Thymus (tissue), 14 donors: ENCODE measurements at places on chromosomes 7 and 10. TPM values are rescaled to one million over a fixed set of nuclear protein-coding genes. Genes with fewer than 3 reads are reported as not detected.
A peak's percentile ranks its signal among the peaks of the same experiment; 100 is the strongest.

GRCh38 chr10:5040010-5040673 lies 36.5 kb upstream of the AKR1C2 start:
- no peak for DNase-seq

GRCh38 chr10:22900841-22901601 lies 26.8 kb upstream of the ARMC3 start:
- DNase-seq: no peak

GRCh38 chr7:2929321-2930201 lies 85.5 kb upstream of the GNA12 start:
- no peak for DNase-seq

- DNase-seq: no peak
Observed at GRCh38 chr7:101237206-101238067, at the start of gene CLDN15. Gene CLDN15 (minus strand): TSS chr7:101237802. CDS start chr7:101237581, 221 bp downstream.

- DNase-seq: no peak
Observed at GRCh38 chr7:133582766-133583523, 330.1 kb downstream of the EXOC4 start.

DNA sequence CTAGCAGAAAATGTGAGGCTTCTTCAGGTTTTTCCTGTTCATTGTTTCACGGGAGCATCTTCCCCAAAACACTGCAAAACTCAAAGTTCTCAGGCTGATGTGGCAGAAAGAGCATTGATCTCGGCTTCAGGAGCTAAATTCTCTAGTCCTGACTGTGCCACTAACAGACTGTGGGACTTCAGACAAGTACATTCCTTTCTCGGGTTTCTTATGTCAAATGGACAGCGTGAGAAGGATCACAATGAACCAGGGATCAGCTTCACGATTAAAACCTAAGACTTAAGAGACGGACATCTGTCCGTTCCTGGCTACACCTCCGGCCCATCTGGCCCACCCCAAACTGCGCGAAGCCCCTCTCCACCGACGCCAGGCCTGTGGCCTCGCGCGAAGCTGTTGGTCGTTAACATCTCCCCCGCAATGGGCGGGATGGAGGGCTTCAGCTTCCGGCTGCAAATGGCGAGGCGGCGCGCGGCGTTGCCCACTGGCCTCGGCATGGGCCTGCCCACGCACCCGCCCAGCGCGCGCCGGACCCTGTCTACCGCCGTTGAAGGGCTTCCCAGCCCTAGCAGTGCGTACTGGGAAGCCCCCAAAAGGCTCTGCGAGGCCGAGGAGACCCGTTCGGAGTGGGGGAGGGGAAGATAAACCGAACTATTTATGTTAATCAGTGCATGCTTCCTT lies 549 bp upstream of the DDX50 start:
- no peak for DNase-seq

DNA sequence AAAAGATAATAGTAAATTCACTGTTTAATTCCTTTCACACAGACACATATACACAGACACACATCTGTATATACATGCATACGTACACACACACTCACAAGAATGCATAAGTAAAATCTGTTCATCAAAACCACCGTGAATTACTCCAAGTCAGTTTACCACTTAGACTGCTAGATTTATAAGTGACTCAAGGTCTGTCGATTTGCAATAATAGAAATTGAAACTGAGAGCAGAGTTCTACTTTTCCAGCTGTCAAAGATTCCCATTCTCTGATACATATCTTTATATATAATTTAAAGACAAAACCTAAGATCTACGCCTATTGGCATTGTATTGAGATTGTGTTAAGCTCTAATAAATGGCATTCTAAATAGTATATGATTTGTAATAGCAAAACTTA lies 9.9 kb upstream of the HGF start:
- no peak for DNase-seq

DNA sequence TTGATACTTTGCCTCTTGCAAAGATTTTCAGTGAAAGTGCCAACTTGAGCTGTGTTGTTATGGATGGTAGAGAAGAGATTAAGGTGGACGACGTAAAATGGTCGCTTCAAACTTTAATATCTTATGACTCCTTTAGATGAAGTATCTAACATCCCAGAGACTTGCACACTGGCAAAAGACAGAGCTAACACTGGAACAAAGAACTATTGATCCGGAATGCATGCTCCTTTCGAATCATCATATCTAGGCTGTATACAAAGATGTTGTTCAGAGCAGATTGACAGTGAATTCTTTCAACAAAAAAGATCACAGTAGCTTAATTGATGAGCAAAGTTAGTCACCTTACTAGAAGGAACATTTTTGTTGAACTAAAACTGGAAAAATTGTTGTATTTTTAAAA lies 592.7 kb downstream of the NXPH1 start:
- DNase-seq: no peak

DNA sequence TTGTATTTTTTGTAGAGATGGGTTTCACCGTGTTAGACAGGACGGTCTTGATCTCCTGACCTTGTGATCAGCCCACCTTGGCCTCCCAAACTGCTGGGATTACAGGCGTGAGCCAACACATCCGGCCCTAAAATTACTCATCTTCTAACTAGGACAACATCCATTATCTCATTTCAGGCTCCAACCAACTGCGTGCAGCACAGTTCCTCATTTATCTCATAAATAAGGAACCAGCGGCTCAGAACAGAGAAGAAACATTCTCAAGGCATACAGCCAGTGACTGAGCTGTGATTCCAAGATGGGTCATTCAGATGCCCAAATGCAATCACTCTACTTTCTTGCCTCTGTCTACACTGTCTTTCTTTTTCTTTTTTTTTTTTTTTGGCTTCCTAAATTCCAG lies 356.1 kb downstream of the ELMO1 start:
- DNase-seq: no peak

DNA sequence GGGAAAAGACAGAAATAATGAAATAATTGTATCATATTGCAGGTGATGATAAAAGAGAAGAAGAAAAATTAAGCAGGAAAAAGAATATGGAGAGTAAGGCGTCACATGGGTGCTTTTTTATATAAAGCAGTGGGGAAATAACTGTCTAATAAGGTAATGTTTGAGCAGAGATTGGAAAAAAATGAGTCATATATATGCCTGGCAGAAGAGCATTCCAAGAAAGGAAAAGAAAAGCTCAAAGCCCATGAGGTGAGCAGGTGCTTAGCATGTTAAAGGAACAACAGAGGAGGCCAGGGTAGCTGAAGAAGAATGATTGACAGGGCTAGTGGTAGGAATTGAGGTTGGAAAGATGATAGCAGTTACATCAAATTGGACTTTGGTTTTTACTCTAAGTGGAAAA lies 739.5 kb downstream of the SORCS1 start:
- DNase-seq: no peak

GRCh38 chr7:108104324-108104723 lies 25.8 kb downstream of the LAMB4 start:
- DNase-seq: no peak

DNA sequence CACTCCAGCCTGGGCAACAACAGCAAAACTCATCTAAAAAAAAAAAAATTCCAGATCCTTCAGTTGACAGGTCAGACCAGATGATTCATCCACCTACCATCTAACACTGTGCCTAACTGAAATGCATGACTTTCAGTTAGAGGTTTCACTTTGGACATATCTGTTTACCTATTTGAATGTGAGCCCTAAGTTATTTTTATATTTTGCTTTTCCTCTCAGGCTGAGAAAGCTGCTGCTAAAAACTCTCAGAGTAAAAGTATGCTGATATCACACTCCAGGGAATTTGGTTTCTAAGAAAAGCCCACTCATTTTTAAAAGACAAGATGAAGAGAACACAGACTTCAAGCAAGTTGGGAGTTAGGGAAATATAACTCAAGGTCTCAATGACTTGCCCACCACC lies 126.0 kb downstream of the SGMS1 start:
- DNase-seq: no peak

DNA sequence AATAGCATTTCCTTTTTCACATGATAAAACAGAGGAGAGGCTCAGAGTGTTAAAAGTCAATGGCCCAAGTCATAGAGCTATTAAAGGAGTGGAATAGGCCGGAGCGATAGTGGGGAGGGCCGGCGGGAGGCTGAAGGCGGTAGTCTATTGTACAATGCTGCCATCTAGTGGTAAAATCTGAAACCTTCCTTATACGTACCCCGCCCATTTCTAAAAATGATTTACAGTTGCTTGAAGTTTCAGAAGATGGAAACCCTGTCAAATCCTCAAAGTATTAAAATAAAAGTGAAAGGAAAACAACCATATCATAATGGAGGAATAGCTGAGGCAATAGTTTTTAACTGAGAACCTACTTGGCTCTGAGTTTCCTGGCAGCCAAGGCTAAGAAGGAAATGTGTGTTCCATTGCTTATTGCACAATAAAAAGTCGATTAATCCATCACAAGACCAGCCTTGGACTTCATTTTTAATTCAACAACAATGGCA lies 209.1 kb downstream of the CCSER2 start:
- DNase-seq: peak; percentile 59

GRCh38 chr10:86105640-86106039 lies 261.0 kb downstream of the GRID1 start:
- no peak for DNase-seq

DNA sequence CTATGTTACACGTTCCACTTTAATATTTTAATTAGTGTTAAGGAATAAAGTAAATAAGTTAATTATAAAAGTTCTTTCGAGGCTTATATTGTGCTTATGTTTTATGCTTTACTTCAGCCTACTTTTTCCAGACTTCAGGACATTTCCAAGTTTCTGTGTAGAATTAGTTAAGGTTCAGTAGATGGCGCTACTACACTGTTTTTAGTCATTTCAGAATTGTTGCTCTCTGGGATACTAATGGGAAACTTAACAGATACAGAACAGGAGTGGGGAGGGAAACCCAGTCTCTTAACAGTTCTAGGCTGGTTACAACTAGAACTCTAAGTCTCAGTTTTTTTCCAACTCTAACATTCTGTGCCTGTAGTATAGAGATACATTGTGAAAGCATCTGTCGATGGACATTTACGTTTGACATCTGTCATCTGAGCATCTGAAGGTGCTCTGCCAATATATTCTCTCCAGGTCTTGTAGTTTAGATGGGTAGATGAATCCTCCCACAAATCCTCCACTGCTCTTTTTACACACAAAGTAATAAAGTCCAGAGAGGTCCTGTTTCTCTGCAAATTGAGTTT lies 56.8 kb upstream of the FAM171A1 start:
- no peak for DNase-seq

DNA sequence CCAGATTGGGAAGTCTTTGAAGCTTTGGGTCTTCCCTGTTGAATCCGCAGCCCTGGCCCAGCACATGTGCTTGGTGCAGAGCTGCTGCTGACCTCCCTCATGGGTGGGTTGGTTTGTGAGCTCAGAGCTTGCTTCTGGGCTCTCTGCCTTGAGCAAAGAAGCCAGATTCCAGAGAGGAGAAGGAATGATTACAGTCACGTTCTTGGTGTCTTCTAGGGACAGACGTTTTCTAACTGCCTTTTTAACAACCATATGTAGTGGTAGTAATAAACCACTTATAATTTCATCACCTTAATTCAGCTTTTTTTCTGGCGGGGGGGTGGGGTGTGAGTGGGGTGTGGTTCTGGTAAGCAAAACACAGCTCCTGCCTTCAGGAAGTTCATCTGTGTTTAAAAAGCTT lies 39.5 kb downstream of the LRMDA start:
- no peak for DNase-seq

DNA sequence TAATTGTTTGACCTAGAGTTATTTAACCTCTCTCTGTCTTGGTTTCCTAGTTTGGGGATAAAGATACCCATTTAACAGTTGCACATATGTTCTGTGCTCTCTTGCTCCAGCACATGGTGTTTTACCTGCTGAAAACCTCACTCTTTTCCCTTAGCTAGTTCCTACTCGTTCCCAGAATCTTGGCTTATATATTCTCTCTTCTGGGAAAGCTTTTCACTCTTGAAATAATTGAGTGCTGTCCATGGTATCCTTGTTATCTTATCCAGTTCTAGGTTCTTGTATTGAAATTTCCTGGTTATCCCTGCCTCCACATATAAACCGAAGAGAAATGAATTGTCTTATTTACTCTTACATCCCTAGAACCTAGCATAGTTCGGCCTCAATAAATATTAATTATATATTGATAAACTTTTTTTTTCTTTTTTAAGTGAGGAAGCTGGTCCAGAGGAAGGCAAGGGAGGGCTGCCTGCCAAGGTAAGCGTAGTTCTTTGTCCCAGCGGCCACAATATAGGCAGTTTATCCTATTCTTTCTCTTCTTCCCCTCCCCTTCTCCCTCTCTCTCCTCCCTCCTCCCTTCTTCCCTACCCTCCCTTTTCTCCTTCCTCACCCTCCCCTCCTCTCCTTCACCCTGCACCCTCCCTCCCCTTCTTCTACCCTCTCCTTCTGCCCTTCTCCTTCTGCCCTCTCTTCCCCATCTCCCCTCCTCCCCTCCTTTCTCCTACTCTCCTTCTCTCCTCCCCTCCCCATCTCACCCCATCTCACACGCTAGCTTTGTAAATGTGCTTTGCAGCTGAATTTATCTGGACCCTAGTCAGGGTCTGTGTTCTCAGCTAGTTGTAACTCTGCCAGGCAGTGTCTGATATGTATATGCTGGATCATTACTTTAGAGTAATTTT lies 7.9 kb downstream of the WEE2 start:
- DNase-seq: no peak

DNA sequence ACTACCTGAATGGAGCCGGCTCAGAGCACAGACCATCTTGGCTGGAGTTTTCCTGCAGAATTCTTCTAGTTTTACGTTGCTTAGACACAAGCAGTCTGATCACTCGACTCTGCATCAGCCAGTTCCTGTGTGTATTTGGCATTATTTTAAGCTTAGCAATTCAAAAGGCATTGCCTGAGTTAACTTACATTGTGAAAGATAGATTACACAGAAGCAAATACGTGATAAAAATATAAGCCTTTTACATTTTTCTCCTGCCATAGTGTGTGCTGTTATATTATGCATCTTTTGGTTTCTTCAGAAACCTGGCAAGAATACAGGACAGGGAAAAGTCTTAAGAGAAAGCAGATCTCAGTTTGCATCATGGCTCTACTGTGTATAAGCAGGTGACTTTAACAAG lies 98.1 kb downstream of the LRRC4 start:
- DNase-seq: no peak

SFRP4 gene
- total RNA-seq: 0.80 TPM

VWC2 gene
- total RNA-seq: 0.05 TPM

ADCY1 gene
- total RNA-seq: 0.38 TPM

PON1 gene
- total RNA-seq: 11.7 TPM
